ENCODE measurements at places on chromosomes 3 and 15. TPM values are rescaled to one million over a fixed set of nuclear protein-coding genes. Genes with fewer than 3 reads are reported as not detected.
A peak's percentile ranks its signal among the peaks of the same experiment; 100 is the strongest.

- no peaks in the 10 kb centered on the region for H3K4me1 ChIP-seq
- no peak overlapping the region for H3K4me3 ChIP-seq
- DNase-seq = no peak
- H3K27me3 ChIP-seq = no peaks in the 10 kb centered on the region
- no peaks in the 10 kb centered on the region for H3K36me3 ChIP-seq
- H3K27ac ChIP-seq = no peak overlapping the region
Measured at GRCh38 chr15:100468285-100468684, 60.5 kb downstream of the CERS3 start.

DNA sequence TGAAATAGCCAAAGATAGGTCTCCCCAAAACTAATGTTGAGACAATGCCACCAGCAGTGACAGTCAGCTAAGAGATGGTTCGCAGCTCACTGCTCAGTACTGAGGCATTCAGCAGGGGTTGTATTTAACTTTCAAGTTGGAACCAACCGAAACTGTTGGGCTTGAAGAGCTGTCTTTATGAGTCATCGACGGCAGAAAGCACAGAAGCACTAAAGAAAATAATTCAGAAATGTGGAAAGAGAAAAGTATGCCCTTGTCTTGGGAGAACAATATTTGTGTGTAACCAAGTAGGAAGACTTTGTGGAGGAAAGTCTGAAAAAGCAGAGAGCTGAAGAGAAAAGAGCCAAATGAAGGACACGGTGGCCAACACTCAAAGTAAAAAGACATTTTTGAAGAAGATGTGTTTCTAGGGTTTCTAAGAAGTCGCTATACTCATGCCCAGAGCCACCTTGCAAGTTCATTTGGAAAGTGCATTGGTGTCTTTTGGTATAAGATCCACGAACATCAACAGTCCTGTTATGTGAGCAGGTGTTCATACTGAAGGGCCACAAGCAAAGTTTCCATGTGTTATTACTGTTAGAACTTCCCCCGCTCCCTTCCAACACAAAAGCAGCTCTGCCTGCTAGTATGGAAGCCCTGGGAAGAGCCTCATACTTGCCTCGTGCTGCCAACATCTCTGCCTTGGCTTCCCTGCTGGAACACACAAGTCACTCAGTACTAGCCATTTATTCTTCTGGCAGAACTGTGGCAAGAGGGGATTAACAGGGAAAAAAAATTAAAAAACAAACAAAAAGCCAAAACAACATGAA is 4.1 kb upstream of the RARB start:
- no peaks in the 10 kb centered on the region for H3K27me3 ChIP-seq
- H3K4me3 ChIP-seq = no peak overlapping the region
- H3K36me3 ChIP-seq = no peaks in the 10 kb centered on the region
- DNase-seq = no peak
- no peak overlapping the region for H3K27ac ChIP-seq

DNA sequence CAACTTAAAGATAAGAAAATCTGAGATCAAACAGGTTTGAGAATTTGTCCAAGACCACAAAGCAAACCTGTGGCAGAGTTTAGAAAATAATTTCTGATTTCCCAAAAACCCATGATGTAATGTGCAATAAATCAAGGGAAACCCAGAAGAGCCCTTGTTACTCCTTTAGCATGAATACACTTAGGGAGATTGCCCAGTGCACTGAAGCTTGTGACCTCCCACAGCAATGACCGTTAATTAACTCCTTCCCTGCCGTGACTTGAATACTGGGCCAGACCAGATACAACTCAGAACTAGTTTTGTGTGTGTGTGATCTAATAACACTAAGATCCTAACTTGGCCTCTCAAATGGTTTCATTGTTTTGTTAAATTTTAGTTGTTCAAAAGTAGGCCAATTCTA is 2.5 kb downstream of the PRKAR2A start:
- no peaks in the 10 kb centered on the region for H3K4me1 ChIP-seq
- H3K4me3 ChIP-seq = no peak overlapping the region
- H3K36me3 ChIP-seq = no peaks in the 10 kb centered on the region
- no peaks in the 10 kb centered on the region for H3K27me3 ChIP-seq
- H3K27ac ChIP-seq = no peak overlapping the region

DNA sequence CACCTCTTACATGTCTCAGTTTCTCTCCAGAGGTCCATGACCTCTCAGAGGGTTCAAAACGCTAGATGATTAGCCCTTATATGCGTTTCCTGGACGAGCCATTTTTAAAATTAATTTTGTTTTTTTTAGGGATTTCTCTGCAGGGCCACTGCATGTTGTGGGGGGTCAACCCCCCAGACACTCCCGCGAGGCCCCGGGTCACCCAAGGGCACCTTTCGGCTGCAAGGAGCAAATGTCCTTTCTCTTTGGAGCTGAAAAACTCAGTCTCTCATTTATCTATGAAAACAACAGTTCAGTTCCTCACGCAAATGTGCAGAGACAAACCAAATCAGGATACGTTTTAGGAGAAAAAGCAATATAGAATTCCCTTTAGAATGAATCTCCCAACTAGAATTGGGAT is 944.3 kb upstream of the SEMA6D start:
- H3K27ac ChIP-seq = no peak overlapping the region
- no peak for DNase-seq
- H3K36me3 ChIP-seq = peaks cover 11% of the 10 kb centered on the region
- H3K27me3 ChIP-seq = no peaks in the 10 kb centered on the region

DNA sequence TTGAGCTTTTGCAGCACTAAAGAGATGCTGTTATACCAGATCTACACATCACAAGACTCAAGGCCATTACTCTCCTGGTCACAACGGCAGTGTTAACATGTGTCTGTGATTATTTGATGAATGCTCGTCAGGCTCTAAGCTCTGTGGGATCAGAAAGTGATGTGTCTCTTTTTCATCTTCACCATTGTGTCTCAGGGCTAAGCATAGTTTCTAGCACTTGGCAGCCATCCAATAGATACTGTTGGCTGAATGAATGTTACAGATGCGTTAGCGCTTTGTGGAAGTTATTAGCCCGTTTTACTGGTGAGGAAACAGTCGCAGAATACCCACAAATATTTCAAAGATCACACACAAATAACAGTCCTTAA is 1.2 kb upstream of the FAM81A start:
- no peaks in the 10 kb centered on the region for H3K36me3 ChIP-seq
- no peak overlapping the region for H3K27ac ChIP-seq
- peak overlapping the region; percentile 77 for H3K4me3 ChIP-seq
- H3K27me3 ChIP-seq = peaks cover 26% of the 10 kb centered on the region
- DNase-seq = no peak

DNA sequence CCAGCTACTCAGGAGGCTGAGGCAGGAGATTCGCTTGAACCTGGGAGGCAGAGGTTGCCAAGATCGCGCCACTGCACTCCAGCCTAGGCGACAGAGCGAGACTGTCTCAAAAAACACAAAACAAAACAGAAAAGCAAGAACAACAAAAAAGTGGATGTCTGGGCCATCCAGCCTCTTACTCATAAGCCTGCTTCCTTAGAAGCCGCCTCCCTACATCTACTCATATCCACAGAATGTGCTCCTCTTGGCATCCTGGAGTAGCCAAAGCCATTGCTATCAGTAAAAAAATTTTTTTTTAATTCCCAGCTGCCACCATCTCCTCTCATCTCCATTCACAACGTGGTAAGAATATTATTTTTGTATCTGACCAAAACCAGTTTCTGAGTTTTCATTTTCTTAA is 10.8 kb downstream of the ZSCAN2 start:
- H3K27me3 ChIP-seq = no peaks in the 10 kb centered on the region
- no peak for DNase-seq
- H3K36me3 ChIP-seq = peaks cover 56% of the 10 kb centered on the region
- H3K27ac ChIP-seq = no peak overlapping the region
- peaks cover 4% of the 10 kb centered on the region for H3K4me1 ChIP-seq

- no peak overlapping the region for H3K4me3 ChIP-seq
- no peaks in the 10 kb centered on the region for H3K36me3 ChIP-seq
- H3K4me1 ChIP-seq = no peaks in the 10 kb centered on the region
- H3K27me3 ChIP-seq = no peaks in the 10 kb centered on the region
- DNase-seq = no peak
Measured at GRCh38 chr15:74390647-74391288, 23.3 kb upstream of the CYP11A1 start.

- no peaks in the 10 kb centered on the region for H3K27me3 ChIP-seq
- peaks cover 38% of the 10 kb centered on the region for H3K36me3 ChIP-seq
- H3K4me1 ChIP-seq = no peaks in the 10 kb centered on the region
- no peak for DNase-seq
- no peak overlapping the region for H3K4me3 ChIP-seq
Measured at GRCh38 chr3:112531358-112531781, 30.4 kb downstream of the ATG3 start.

GRCh38 chr15:71951134-71951533 is 140.8 kb downstream of the NR2E3 start:
- H3K4me3 ChIP-seq = no peak overlapping the region
- no peaks in the 10 kb centered on the region for H3K27me3 ChIP-seq
- no peak for DNase-seq
- no peak overlapping the region for H3K27ac ChIP-seq
- H3K4me1 ChIP-seq = no peaks in the 10 kb centered on the region

- no peaks in the 10 kb centered on the region for H3K4me1 ChIP-seq
- H3K27me3 ChIP-seq = no peaks in the 10 kb centered on the region
- peak; percentile 17 for DNase-seq
- no peak overlapping the region for H3K27ac ChIP-seq
- peaks cover 26% of the 10 kb centered on the region for H3K36me3 ChIP-seq
- no peak overlapping the region for H3K4me3 ChIP-seq
Measured at GRCh38 chr3:175989161-175989560, 1130.0 kb downstream of the NAALADL2 start.

DNA sequence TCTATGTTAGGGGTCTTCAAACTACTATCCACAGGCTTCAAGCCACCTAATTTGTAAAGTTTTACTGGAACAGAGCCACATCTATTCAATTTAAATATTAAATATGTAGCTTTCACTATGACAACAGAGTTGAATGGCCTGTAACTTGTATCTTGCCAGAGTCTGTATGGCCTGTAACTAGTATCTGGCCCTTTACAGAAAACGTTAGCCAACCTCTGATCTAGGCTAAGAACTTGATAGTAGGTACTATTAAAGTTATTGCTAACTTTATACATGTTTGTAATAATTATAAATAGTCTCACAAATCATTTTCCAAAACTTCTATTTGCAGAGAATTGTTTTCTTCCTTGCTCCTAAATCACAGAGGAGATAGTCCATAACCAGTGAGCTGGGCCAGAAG is 40.0 kb downstream of the ANKRD28 start:
- H3K27ac ChIP-seq = no peak overlapping the region
- H3K27me3 ChIP-seq = no peaks in the 10 kb centered on the region
- DNase-seq = no peak

DNA sequence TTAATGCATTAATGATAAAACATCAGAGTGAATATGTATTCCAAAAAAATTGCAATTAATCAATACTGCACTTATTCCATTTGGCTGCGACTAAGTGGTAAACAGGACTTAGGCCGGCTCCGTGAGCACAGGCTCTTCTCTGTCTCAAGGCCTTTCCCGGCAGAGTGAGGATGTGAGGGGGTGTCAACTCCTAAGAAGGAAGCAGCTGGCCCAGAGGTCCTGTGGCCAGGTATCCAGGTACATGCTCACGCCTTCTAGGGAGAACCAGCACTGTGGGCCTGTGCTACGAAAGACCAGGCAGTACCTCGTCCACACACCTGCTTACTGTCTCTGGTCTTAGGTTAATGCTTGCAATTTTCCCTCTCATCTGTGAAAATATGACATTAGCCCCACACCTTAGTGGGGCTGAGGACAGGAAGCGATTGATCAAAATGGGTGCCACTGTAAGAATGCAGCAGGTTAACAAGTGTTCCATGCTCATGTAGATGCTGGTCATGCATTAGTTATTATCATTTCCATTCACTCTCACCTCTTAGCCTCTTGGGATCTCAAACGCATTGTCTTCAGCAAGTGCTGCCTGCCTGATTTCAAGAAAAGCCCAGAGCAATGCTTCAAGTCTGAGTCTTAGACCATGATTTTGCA is 175.3 kb downstream of the ABHD5 start:
- H3K27ac ChIP-seq = no peak overlapping the region
- no peaks in the 10 kb centered on the region for H3K4me1 ChIP-seq
- H3K27me3 ChIP-seq = no peaks in the 10 kb centered on the region
- no peak overlapping the region for H3K4me3 ChIP-seq

- no peaks in the 10 kb centered on the region for H3K27me3 ChIP-seq
- peaks cover 7% of the 10 kb centered on the region for H3K36me3 ChIP-seq
- no peak for DNase-seq
- H3K27ac ChIP-seq = no peak overlapping the region
Measured at GRCh38 chr3:32406486-32407408, 15.1 kb downstream of the CMTM7 start.

Gene PPIP5K1
- total RNA-seq = 30.1 TPM

Gene DVL3
- 64.7 TPM for total RNA-seq

Gene PDCD7
- 38.1 TPM for total RNA-seq

Gene OSBPL10
- total RNA-seq = 46.7 TPM
